Activated CD4-positive, alpha-beta T cell treated with anti-CD3 and anti-CD28 coated beads, Interleukin-2, amount 50 U/mL, for 16 hours (primary cell): ENCODE measurements at places on chromosomes 1 and 21.

- DNase-seq = peak; percentile 28
Measured at GRCh38 chr1:222790520-222790919, 24.3 kb upstream of the DISP1 start.

- no peak for DNase-seq
Measured at GRCh38 chr21:34223376-34223775, 140.4 kb upstream of the KCNE2 start.

DNA sequence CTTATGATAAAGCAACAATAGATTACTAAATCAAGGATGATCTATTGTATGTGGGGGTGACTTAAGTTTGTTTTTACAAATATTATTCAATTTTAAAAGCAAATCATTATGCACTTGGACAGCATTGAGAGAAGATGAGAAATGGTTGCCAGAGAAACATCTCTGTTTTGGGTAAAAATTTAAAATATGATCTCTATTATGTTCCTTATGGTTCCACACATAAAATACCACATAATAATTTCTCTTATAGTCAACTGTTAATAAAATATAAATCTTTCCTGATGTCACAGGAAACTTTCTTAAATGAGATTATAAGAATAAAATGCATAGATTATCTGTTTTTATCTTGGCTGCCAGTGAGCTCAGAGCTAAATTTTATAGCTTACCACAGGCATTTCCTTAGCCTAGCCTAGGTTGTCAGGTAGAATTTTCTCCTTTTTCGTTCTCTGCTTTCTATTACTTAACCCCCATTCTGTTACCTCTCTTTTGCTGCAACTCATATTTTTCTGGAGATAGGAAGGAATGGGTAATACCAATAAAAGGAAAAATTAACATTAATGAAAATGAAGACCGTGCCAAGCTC lies 109.7 kb downstream of the TGFB2 start:
- DNase-seq = no peak

DNA sequence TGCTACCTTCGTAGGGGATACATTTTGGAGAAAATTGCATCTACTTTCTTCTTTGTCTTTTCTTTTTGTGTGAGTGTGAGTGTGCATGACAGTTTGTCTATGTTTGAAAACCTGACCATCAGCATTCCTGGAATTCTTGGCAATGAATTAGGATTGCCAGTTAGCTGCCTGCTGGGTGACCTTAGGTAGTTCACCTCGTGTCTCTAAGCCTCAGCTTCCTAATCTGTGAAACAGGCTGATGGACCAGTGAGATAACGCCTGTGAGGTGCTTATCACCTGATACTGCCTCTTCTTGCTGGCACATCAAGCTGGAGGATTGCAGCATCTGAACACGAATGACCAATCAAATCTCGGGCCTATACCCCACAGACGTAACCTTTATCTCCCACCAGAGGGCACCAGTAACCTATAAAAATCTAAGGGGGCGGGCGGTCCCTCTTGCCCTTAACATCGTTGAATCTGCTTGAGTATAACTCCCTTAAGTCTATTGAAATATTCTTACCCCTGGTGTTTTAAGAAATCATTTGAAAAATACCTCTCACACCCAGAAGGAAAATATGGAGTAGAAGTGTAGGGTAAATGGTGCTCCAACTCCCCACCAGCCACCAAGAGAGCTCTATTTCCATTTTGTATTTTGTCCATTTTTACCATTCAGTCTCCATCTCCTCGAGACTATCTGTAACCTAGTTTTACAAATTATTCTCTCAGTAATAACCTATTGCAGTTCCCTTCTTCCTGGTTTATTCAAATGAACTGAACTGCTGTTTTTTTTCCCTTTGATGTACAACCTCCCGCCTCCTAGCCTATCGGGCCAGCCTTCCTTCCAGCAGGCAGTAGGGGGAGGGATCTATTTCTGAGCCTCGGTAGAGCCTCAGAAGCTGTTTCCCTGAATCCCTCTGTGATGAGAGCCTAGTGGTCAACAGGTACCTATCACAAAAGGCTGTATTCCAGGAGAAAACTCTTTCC lies 49.7 kb downstream of the MDM4 start:
- peak; percentile 77 for DNase-seq

- DNase-seq = no peak
Measured at GRCh38 chr1:110915804-110916203, 42.9 kb downstream of the CD53 start.

DNA sequence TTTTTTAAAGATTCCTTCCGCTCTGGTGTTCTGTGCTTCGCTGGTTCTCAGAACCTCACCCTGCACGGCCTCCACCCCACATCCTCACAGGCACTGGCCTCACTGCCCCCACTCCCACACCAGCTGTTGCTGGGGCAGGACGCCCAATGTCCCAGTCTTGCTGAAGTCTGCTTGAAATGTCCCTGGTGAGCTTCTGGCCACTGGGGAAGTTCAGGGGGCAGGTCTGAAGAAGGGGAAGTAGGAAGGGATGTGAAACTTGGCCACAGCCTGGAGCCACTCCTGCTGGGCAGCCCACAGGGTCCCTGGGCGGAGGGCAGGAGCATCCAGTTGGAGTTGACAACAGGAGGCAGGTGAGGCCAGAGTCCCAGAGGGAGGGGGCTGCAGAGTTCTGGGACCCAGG lies at the start of gene C1QA:
Gene C1QA (plus strand): TSS at position 276 of the 400 bp plus-strand sequence. CDS start 989 bp downstream, outside the sequence.
- DNase-seq = no peak

DNA sequence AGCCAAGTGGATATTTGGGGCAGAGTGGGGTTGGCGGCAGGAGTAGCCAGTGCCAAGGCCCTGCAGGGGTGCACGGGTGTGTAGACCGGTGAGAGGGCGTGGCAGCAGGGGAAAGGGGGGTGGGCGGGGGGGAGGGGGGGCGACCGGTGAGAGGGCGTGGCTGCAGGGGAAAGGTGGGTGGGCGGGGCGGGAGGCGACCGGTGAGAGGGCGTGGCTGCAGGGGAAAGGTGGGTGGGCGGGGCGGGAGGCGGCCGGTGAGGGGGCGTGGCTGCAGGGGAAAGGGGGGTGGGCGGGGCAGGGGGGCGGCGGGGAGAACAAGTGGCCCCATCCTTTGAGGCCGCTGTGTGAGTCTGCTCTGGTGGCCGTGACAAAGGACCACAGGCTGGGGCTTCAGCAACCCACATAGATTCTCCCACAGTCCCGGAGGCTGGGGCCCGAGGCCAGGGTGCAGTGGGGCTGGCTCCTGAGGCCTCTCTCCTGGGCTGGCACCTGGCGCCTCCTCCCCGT lies 25.8 kb downstream of the RRP1 start:
- no peak for DNase-seq

DNA sequence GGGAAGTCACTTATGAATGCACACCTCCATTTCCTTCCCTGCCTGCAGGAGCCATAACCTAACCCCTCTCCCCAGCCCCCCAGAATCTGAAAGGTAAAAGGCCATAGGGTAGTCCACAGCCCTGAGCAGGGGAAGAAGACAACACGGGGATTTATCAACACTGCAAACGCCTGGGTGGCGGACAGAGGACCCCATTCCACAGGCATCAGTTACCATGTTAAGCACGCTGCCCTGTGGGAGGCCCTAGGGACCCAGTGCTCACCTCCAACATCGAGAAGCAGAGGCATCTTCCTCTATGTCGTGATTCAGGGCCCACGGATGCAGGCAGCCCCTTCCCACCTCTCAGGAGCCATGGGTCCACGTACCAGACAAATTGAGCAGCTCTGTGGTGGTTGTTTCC lies 523.8 kb downstream of the MATN1 start:
- no peak for DNase-seq

DNA sequence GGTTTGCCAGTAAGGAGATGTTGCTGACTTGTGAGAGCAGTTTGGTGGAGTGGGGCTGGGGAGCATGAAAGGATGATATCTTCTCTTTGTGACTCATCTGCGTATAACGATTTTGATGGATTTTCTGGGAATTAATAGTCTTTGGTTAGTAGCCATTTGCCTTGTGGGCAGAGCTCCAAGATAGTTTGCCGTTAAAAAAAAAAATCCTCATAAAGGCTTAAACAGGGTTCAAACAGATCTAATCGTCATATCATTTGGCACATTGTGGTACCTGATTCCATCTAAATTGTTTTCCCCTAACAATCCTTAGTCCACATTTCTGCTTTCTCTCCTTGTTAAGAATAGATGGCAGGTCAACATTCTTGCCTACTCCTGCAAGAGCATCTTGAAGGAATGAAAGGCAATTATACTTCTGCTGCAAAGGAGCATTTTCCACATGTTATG lies 168.0 kb downstream of the PPP1R12B start:
- DNase-seq = no peak

DNA sequence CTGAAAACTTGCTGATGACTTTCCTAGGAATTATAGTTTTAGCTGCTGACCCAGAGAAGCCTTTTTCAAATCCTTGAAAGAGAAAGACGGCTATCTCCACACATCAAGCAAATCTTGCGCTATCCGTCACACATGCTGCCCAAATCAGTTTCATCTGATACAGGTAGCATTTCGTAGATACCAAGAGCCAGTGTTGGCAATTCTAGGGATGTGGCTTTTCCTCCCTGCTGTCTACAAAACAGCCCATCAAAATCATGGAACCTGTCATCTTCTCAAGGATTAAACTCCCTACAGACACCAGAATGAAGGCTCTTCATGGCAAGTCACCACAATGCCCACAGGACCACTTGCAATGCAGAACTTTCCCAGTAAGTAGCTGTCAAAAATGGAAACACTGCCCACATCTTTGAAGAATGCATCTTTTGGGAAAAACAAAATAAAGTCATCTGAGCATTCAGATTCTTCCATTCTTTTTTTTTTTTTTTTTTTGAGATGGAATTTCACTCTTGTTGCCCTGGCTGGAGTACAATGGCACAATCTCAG lies 10.4 kb downstream of the STX6 start:
- DNase-seq = no peak

GRCh38 chr21:23017989-23018388 lies 2019.8 kb downstream of the NCAM2 start:
- no peak for DNase-seq

- DNase-seq = no peak
Measured at GRCh38 chr1:226542623-226543103, 5.9 kb upstream of the STUM start.
